ENCODE measurements at places on chromosomes 6 and 20.

DNA sequence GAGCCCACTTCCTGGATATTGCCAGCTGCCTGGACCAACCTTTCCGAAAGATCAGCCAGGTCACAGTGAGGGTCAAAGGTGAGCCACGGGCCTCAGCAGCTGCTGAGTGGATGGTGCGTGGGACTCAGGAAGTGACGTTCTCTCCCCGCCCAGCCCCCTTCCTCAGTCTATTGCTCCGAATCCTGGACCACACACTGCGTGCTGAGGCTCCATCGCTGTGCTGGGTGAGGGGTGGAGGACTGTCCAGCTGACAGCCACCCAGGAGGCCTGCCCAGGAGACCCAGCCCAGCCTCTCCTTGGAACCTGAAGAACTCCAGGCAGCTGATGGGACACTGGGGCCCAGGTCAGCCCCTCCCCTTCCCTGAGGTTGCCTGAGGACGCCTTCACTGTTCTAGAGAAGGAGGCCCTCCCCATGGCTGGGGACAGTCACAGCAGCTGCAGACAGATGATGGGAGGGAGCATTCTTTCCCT is 94.4 kb upstream of the CD93 start:
- no peak for DNase-seq

- DNase-seq = peak; percentile 13
These were observed 46.9 kb downstream of the OSTM1 start for GRCh38 chr6:108027594-108027993.

- no peak for DNase-seq
These were observed 79.3 kb downstream of the TCP11 start for GRCh38 chr6:35061651-35062410.

GRCh38 chr20:48776306-48776705 is 51.5 kb downstream of the PREX1 start:
- peak; percentile 82 for DNase-seq

- DNase-seq = no peak
These were observed 28.6 kb upstream of the SLC22A1 start for GRCh38 chr6:160093061-160093460.

GRCh38 chr6:18845896-18846295 is 458.7 kb downstream of the RNF144B start:
- DNase-seq = no peak

- peak; percentile 48 for DNase-seq
These were observed 157.4 kb upstream of the TNFAIP3 start for GRCh38 chr6:137709424-137710236.

GRCh38 chr20:35404614-35405259 is 7.0 kb downstream of the UQCC1 start:
- no peak for DNase-seq

DNA sequence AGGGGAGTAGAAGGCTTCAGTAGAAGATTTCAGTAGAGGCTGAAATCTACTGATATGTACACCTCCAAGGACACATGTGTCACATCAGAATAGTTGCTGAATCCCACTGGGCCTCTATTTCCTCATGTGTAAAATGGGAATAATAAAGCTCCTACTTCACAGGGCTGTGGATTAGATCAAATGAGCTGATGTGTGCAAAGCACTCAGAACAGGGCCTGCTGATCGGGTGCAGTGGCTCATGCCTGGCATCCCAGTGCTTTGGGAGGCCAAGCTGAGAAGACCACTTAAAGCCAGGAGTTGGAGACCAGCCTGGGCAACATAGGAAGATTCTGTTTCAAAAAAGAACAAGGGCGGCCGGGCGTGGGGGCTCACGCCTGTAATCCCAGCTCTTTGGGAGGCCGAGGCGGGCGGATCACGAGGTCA is 8.1 kb upstream of the AP5S1 start:
- no peak for DNase-seq

GRCh38 chr6:3811191-3811590 is 38.0 kb upstream of the FAM50B start:
- DNase-seq = no peak

DNA sequence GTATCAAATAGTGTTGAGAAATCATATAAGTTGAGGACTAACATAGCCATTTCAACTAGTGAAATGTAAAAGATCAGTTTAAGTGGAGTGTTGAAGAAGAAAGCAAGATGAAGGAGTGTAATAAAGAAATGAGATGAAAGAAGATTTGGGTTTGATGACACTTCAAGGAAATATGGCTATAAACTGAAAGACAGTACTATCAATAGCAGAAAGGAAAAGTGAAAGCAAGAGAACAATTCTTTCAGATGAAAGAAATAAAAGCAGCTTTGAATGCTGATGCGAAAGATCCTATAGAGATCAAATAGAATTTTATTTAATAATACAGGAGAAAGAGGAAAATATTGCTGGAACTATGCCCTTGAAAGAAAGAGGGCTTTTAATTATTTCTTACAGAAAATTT is 92.8 kb upstream of the PRSS16 start:
- DNase-seq = no peak

GRCh38 chr6:68333442-68333841 is 301.6 kb upstream of the ADGRB3 start:
- DNase-seq = no peak

DNA sequence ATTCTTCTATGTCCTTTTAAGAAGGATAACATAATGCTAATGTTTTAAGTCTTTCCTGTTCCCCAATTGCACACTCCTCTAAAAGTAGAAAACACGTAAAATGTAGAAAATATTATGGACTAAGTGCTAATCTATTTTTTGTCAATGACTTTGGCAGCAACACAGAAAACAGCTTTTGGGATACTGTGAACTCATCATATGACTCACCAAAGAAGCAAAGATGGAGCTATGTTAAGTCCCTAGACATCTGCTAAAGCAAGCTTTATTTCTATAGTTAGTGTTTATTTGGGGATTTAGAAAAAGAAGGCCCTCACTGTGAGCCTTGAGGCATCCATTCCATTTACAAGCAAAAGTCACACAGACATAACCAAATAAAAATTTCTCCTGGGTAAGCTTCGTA is 23.0 kb downstream of the OPN5 start:
- DNase-seq = no peak

Data from EL (cell line).